ENCODE measurements at places on chromosomes 3 and 15. TPM values are rescaled to one million over a fixed set of nuclear protein-coding genes. Genes with fewer than 3 reads are reported as not detected.

GRCh38 chr3:141949399-141949798 lies 73.0 kb downstream of the ATP1B3 start:
- DNase-seq = no peak

REC114 gene
- total RNA-seq = not detected

NR1D2 gene
- 9.7 TPM for total RNA-seq

DNA sequence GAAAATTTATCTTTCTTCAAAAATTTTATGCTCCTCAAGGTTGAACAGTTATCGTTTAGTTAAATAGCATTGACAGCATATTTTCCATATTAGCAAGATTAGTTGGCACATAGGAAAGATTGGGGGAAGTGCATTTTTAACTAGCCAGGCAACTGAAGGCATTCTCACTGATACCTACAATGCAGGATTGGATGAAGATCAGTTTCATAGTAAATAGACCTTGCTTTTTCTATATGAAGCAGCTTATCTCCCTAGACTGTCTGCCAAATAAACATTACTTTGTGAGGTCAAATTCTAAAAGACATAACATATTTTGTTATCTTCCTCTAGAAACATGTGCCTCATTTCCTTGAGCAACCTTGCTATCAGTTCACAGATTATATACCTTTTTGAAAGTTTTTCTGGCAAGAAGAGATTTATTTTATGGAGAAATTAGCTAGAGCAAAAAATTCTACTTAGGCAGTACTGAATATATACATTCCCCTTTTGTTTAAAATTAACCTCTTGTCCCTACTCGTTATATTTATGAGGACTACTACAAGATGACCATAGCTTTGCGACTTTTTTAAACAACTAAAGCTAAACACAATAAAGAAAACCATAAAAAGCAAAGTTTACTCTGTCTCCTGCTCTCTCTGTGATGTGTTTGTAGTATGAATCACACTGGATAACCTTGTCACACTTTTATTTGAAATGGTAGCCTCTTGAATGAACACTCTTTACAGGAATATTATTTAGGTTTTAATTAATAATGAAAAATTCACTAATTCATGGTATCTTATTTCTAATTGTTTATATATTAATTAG lies 654.9 kb upstream of the TBL1XR1 start:
- DNase-seq = no peak

FOXB1 gene
- not detected for total RNA-seq

GRCh38 chr3:187976365-187976900 lies 177.5 kb upstream of the LPP start:
- no peak for DNase-seq

DNA sequence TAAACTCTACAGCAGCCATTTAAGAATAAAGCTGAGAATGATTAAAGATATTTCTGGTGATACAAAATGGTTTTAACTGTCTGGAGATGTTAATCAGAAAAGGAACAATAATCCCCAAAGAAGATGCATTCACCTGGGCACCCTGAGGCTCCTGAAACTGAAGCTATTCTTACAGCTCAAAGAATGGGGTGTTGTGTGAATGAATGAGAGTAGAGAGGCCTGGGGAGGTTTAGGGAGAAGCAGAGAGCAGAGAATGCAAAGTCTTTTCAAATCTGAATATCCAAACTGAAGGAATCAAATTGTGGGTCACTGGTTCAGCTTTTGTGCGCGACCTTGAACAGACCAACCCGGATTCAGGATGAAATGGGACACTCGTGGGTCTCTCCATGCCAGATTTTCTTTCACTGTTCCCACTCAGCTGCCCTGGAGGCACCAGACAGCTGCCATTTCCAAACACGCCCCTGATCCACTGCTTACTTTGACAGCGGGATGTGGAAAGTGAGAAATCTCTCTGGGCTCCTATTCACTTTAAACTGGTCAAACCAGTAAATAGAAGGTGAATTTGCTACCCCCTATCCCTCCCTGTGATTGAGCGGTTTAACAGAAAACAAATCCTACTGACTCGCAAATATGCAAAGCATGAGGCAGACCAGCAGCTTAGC lies 485.5 kb upstream of the THBS1 start:
- DNase-seq = no peak

GRAMD2A gene
- not detected for total RNA-seq

POPDC2 gene
- 0.07 TPM for total RNA-seq

DNA sequence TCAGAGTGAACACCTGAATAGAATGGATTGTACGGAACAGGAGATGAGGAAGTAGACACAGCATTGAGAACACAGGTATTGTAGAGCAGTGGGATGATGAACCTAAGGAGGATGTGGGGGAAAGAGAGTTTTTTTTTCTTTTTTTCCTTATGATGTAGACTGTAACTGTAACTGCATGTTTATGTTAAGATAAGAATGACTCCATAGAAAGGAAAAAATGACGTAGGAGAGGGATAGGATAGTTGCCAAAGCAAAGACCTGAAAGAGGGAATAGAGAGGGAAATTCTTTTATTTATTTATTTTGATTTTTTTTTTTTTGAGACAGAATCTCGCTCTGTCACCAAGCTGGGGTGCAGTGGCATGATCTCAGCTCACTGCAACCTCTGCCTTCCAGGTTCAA lies 33.2 kb downstream of the APH1B start:
- DNase-seq = no peak

DNA sequence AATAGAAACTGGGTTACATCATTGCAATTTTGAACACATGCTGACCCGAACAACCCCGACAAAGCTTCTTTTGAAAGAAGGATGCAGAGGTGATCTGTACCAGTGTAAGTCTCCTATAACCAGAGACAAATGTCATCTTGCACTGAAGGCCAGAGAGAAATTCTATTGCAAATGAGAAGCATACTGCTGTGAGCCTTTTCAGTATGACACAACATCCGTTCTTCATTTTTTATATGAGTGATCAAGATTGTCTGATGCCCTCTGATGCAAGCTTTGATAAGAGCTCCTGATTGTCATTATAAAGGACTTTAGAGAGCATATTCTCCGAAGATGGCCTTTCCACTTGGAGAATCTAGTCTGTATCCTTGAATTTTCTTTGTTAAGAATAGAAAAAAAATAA lies 36.9 kb downstream of the PCOLCE2 start:
- DNase-seq = no peak

GRCh38 chr15:68209735-68210408 lies 4.7 kb upstream of the CALML4 start:
- DNase-seq = no peak

ATP8B4 gene
- not detected for total RNA-seq

NRG4 gene
- total RNA-seq = 1.1 TPM

DNA sequence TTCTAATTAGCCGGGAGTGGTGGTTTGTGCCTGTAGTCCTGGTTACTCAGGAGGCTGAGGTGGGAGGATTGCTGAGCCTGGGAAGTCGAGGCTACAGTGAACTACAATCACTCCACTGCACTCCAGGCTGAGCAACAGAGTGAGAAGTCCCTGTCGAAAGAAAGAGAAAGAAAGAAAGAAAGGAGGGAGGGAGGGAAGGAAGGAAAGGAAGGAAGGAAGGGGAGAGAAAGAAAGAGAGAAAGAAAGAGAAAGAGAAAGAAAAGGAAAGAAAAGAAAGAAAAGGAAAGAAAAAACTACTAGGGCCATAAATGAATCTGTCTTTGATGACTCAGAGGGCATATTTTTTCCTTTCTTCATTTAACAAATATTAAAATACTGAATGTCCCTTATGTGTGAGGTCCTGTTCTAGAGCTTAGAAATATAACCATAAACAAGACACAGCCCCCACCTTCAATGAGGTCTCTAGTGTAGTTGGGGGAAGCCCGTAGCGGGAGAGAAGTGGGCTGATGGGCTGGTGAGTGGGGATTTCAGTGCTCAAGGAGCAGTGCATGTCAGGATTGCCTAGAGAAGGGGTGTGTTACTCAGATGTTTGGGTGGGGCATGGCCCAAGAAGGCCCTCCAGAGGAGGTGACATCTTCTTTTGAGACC lies 35.2 kb upstream of the PIAS1 start:
- no peak for DNase-seq

ACP3 gene
- total RNA-seq = not detected

DNA sequence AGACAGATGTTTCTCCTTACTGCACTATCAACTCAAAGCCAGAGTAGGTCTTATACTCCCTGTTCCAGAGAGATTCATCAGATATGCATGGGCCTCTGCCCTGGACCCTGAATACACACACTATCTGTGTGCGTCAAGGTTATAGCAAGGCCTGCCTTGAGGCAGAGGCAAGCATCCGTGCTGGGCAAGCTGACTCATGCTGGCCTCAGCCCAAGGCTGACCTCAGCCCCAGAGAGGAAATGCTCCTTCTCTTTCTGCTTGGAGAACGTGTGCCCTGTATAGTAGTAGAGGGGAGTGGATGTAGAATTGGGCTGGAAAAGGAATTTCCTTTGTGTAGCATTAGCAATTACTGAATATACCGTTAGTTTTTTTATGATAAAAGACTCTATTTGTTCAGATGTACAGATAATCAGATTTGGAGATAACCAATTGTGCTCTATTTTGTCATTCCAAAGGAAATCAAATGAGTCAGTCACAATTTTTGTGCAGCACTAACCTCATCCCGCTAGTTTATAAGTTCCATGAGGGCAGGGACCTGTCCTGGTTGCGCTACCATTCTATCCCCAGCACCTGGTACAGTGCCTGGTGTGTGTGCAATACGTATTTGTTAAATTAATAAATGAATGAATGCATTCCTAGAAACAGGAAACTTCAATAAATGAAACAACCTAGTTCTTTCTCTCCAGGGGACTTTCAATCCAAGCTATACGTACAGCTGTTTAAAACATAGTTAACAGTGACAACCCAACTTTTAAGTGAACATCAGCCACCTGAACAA lies 13.3 kb upstream of the PAQR9 start:
- DNase-seq = peak; percentile 99

DNA sequence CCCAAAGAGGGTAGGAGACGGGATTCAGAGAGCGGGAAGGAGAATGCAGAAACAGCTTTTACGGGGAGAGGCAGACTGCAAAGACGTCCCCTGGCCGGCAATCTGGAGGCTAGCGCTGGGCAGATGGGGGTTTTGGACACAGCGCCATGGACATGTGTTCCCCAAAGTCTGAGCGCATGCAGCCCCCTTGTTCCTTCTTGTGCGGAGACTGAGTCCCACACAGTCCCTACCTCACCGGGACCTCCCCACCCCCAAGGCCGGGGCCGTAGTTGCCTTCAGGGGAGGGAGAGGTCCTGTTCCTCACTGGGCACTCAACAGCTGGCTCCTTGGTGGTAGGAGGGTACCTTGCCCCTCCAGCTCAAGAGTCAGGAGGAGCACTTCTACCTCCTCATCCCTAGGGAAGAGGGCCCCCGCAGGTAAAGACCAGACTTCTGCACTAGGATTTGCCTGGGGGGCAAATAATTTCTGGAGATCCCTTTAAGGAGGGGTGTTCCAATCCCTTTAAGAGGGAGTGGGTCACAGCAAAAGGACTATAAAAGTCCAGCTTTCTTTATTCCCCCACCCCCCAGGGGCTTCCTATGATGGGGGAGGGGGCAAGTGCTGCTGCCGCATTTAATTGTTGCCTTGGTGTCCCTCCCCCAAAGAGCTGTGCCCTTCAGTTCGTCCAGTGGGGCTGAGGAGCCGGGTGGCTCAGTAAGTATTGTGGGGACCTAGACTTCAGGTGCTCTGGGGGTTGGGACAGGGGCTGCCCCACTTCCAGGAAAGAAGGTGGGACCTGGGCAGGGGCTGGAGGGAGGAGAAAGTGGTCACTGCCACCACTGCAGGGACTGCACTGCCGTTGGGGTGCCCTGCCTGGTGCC lies 3.6 kb upstream of the BAHD1 start:
- DNase-seq = no peak

GRCh38 chr3:52606373-52607085 lies 70.1 kb downstream of the UQCC5 start:
- no peak for DNase-seq

DNA sequence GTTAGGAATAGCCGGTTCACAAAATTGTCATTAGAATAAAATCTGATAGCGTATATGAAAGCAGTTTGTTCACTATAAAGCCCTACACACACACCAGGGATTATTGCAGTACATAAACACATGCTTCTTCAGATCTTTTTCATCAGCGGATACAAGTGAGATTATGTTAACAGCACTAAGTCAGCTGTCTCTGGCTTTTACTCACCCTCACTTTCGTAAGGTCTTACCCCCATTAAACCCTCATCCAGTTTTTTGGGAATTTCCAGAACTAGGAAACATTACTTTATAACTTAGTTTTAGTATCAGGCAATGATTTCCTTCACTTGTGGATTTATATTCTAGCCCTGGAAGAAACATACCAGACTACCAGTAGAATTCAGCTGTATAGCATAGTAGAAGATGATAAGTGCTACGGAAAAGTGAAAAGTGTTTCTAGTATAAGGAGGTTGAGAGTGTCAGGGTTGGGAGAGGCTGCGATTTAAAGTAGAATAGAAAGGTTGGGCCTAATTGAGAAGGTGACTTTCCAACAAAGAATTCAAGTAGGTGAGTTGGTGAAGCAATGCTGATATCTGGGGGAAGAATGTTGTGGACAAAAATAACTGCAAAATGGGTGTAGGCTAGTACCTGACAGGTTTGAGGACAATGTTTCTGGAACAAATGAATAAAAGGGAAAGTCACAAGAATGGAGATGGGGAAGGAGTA lies 22.7 kb downstream of the TMEM207 start:
- no peak for DNase-seq

DNA sequence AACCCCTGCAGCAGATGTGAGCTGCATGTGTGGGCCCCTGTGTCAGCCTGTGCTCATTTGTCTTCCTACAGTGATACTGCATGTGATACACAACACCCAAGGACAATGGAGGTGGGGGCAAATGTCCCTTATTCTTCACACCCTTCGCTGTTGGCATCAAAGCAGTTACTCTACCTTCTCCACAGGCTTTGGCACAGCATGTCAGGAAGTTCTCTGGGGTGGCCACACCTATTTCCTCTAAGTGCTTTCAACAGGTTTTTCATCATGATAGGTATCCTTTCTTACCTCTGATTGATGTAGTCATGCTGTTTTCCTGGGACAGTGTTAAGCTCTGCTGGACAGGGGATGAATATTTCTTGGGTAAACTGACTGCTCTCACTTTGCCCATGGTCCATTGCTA lies 29.5 kb downstream of the ZNF662 start:
- DNase-seq = no peak

DNA sequence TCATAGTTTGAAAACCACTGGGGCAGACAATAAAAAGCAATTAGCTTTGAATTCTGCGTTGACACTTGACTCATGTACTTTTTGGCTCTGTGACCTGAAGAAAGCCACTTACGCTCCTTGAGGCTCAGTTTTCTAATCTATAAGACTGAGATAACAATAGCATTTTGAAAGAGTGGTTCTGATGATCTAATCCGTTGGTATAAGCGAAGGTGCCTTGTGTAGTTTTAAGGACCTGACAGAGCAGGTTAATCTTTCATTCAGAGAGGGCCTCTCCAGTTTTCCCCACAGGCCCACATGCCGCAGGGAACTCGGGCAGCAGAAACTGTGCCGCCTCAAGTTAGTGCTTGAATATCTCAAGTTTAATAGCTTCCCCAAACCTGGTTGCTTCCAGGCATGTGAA lies 306.0 kb upstream of the GBE1 start:
- no peak for DNase-seq

CTDSPL gene
- 24.6 TPM for total RNA-seq

GRCh38 chr15:75230016-75230343 lies 28.2 kb upstream of the GOLGA6C start:
- no peak for DNase-seq

GRCh38 chr3:159732172-159733111 lies 256.2 kb upstream of the IL12A start:
- DNase-seq = peak; percentile 96

GRCh38 chr15:80991421-80991820 lies 1.8 kb upstream of the MESD start:
- peak; percentile 44 for DNase-seq
